ENCODE measurements at places on chromosomes 3 and 15. TPM values are rescaled to one million over a fixed set of nuclear protein-coding genes. Genes with fewer than 3 reads are reported as not detected.
A peak's percentile ranks its signal among the peaks of the same experiment; 100 is the strongest.

DNA sequence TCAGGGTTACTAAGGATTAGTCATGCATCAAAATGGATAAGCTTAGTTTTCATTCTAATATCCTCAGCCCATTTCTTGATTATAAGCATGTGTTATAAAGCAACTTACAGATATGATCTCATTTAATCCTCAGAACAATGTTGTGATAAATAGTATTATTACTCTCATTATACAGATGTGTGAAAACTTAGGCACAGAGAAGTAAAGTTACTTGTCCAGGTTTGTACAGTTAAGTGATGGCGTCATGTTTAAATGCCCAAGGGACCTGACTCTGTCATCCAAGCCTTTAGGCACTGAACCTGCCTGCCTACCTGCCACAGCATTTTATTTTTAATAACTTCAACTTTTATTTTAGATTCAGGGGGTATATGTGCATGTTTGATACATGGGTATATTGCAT lies 472.9 kb upstream of the SEMA6D start:
- no peak for DNase-seq

DNA sequence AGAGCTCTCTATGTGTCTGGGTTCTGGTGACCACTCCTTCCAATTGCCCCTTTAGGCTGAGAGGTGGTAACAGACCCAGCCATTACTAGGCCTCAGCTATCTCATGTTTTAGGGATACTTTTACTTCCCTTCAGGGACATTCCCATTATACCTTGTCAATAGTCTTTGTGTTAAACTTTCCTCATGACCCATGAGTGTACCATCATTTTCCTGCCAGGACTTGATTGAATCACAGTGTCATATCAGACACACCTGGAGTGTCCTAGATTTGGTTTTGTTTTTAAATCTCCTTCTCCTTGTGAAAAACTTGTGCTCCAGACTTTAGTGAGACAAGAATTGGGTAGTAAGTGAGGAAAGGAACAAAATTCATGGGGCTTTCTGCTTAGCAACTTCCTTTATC lies 136.6 kb downstream of the KCNAB1 start:
- no peak for DNase-seq

GRCh38 chr3:195613468-195614069 lies 29.8 kb upstream of the APOD start:
- DNase-seq, result peak; percentile 84

- DNase-seq, result no peak
Measured at GRCh38 chr3:7964899-7965298, 536.7 kb upstream of the LMCD1 start.

Gene KCNH8
- not detected for total RNA-seq

DNA sequence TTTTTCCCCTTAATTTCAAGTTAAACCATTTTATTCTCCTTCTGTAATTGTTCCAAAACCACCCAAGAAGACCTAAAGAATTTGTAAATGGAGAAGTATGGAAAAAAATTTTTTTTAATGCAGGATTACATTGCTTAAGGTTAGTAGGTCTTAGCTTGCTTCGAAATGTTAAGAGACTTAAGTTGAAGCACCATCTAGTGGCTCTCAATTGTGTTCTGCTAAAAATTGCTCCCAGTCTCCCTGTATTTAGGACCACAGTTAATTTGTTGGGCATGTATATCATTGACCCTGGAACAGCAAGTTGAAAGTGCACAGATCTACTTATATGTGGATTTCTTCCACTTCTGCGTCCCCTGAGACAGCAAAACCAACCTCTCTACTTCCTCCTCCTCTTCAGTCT lies 32.4 kb downstream of the CD200R1L start:
- peak; percentile 68 for DNase-seq

- DNase-seq, result peak; percentile 74
Measured at GRCh38 chr3:185353823-185354614, 8.9 kb upstream of the MAP3K13 start.
